ENCODE measurements at places on chromosomes 13 and 19.

DNA sequence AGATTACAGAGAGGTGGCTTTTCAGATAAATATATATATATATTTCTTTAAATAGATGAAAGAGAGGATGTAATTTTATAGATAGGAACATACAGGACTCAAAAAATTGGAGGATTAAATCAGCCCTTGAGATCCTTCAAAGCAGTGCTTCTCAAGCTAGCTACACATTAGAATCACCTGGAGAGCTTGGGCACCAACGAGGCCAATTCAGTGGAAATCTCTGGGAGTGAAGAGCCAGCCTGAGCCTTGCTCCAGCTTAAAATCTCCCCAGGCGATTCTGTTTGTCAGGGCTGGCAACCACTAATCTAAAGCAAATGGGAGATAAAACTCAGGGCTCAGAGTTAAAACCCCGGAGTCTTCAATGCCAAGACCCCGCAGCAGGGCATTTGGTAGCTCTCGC, 15.0 kb upstream of the CLN5 start:
- no peak for DNase-seq

DNA sequence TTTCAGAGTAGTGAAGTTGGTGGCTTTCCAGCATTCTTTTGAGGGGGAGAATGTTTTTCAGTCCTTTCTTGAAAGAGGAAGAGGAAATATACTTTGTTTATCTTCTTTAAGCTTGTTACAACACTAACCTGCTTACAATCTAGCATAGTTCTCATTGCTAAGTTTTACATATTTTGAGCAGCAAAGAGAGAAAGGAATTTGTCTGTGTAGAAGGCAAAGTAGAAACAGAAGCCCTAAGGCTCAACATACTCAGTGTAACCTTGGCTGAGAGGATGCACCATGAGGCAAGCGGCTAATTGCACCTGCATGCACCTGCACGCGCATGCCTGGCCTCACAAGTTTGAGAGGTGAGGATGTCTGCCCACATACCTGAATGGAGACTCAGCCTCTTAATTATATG, 2.2 kb downstream of the FRY start:
- no peak for DNase-seq

DNA sequence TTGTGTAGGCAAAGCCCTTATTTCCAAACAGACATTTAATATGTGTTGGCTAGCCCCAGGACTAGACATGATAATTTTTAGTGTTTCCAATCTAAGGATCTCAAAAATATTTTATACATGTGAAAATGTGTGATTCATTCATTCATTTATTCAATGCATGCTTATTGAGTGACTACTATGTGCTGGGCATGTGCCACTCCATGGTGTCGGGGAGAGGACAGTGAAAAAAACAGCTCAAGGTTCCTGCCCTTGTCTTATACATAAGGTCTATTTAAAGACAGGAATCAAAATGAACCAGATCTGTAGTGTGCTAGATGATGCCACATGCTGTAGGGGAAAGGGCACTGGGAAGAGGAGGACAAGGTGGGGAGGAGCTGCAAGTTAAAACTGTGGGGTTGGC, 36.5 kb downstream of the GJA3 start:
- no peak for DNase-seq

GRCh38 chr13:73521290-73521624, 462.5 kb downstream of the KLF5 start:
- DNase-seq = no peak

GRCh38 chr19:21233691-21234090, 91.9 kb downstream of the ZNF431 start:
- no peak for DNase-seq

DNA sequence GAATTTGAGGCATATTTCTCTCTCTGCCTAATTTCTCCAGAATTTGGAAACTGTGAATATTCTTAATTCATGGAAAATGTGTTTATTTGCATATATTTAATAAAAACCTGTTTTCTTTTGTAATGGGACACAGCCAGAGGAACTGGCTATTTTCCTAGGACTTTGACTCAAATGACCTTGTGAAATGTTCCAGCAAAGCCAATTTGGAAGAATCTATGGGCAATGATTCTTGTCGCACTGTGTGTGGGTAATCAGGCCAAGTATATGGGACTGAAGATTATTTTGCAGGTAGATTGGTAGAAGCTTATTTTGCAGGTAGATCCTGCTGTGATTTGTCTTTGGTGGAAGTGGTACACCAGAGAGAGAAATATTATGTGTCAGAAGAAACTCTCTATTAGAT, 38.8 kb downstream of the SUCLA2 start:
- no peak for DNase-seq

DNA sequence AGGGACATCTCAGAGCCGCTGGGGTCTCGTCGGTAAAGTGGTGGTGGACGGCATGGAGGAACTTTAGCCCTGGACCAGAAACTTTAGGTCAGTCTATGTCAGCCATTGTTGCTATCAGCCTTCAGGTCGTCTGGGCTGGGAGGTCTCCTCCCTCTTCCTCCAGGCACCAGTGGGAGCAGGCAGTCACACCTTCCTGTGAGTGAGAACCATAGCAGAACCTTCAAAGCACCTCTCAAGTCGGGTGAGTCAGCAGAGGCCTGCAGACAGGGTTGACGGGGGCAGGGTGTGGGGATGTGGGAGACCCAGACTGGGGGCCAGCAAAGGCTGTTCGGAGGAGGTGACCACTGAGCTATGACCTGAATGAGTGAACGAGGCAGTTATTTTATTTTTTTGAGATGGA, 15.4 kb upstream of the SBNO2 start:
- no peak for DNase-seq

- no peak for DNase-seq
Observed at GRCh38 chr13:106513025-106513983, 22.2 kb downstream of the EFNB2 start.

DNA sequence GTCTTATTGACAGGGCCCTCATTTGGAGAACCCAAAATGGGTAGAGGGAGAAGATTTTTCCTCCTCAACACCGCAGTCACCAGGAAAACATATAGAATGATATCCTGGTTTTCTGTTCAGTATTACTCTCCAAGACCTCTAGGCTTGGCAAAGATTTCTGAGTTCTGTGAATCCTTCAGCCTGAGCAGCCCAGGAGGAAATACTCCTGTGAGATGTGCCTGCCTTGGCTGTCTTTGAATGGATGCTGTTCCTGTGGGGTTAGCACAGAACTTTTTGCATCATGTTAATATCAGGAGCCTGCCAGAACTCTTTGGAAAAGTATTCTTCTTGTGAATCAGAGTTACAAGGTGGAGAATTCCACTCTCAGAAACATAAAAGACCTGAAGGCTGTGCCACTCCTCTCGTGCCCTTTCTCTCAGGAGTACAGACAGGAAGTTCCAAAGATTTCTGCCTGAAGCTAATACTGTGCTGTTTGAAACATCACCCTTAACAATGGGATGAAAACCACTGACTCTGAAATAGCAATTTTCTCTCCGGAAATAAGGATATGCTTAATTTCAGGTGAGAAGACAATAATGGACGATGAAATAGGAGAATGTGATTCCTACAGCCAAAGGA, 520.1 kb upstream of the NBEA start:
- DNase-seq = no peak

- no peak for DNase-seq
Observed at GRCh38 chr13:23643338-23644125, 73.3 kb downstream of the TNFRSF19 start.

DNA sequence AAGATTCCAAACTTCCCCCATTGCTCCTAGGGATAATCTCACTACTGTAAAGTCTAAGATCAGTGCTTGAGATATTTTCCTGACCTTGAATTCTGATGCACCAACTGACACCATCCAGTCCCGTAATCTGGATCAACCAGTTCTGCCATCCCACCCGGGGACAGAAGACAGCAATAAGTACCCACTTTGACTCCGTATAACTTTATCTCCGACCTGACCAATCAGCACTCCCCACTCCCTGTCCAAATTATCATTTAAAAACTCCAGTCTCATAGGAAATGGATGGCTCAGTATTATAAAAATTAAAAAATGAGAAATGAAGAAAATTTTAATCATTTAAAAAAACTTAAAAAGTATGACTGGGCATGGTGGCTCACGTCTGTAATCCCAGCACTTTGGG, 61.4 kb upstream of the ABCC4 start:
- no peak for DNase-seq

DNA sequence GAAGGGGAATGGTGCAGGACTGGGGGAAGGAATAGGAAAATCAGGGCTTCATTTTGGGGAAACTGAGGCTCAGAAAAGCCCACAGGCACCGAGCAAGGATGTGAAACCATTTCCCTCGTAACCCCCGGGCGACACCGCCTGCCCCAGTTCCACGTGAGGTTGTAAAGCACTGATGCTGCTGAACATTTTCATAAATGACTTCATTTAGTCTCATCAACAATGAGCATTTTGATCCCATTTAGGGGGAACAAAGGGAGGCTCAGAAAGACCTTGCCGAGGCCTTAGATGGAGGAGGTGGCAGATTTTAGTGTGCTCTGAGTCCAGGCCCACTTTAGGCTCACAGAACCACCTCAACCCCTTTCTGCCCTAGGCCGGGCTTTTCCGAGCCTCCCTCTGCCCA, 20.5 kb upstream of the FBXO27 start:
- no peak for DNase-seq

- DNase-seq = no peak
Observed at GRCh38 chr13:61700620-61701019, 285.0 kb upstream of the PCDH20 start.

DNA sequence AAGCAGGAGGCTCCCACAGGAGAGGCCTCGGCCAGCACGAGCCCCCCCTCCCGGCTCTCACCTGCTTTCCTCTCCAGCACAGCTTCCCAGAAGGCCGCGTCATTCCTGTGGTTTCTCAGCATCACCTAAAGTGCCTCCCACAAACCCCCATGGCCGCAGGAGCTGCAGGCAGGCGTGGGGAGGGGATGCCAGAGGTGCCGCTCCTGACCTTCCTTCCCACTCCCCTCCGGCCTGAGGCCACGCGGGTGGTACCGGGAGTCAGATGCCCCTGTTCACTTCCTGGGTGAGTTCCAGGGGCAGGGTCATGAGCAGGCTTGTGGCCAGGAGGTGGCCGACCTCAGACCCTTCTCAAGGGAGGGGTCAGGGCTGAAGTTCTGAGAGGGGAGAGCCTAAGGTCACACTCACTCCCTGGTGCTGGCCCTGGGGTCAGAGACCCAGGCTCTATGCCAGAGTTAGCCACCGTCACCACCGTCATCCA, 14.4 kb upstream of the NPAS1 start:
- no peak for DNase-seq

GRCh38 chr13:42532561-42533335, 41.2 kb upstream of the TNFSF11 start:
- no peak for DNase-seq

GRCh38 chr13:74077375-74077774, 56.8 kb downstream of the KLF12 start:
- DNase-seq = no peak

- no peak for DNase-seq
Observed at GRCh38 chr13:42266473-42266872, 5.5 kb upstream of the AKAP11 start.

GRCh38 chr13:84296401-84296800, 414.1 kb upstream of the SLITRK1 start:
- no peak for DNase-seq

- no peak for DNase-seq
Observed at GRCh38 chr13:100334214-100334613, 245.3 kb downstream of the PCCA start.

- DNase-seq = no peak
Observed at GRCh38 chr19:56690670-56691069, 19.1 kb upstream of the ZNF835 start.

- no peak for DNase-seq
Observed at GRCh38 chr13:76696370-76696769, 189.8 kb downstream of the KCTD12 start.

GRCh38 chr19:7505682-7506384, 10.1 kb upstream of the ZNF358 start:
- DNase-seq = no peak

- no peak for DNase-seq
Observed at GRCh38 chr13:113842336-113843062, 21.4 kb downstream of the GAS6 start.

DNA sequence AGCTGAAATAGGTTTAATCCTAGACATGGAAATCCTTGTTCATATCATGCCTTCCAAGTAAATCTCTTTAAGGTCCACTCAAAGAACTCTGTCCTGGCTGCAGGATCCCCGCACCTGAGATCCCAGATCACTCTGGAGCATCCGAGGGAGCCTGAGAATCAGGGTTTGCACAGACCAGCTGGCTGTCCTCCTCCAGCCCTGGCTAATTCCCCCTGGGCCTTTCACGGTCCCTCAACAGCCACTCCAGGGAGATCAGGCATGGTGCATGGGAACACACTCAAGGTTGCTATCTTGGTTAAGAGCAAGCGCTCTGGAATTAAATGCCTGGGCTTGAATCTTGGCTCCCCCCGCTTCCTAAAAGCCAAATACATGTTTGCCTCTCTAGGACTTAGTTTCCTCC, 130.8 kb downstream of the IRS2 start:
- no peak for DNase-seq

DNA sequence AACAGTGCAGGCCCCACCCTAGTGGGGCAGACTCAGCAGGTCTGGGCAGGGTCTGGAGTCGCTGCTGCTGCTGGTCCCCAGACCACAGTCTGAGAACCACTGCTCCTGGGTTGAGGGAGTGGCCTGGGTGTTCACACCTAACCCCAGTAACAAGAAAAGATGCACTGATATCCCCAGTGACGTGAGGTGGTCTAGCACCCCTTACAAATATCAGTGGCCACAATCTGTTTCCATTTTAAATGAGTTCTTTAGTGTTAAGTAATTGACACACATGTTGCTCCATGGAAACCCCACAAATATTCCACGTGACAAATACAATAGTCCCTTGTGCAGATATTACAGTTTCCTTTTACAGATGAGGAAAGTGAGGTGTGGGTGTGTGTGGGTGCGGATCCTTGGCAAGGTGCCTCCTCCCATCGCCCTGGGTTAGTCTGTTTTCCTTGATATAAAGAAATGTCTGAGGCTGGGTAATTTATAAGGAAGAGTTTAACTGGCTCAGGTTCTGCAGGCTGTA, 96.3 kb upstream of the GPR183 start:
- DNase-seq = no peak

GRCh38 chr19:35228177-35228930, at the start of gene FAM187B:
Gene FAM187B (minus strand): TSS chr19:35228739. CDS start chr19:35228680, 59 bp downstream.
- DNase-seq = no peak

GRCh38 chr13:60001889-60002288, 161.8 kb downstream of the DIAPH3 start:
- no peak for DNase-seq

DNA sequence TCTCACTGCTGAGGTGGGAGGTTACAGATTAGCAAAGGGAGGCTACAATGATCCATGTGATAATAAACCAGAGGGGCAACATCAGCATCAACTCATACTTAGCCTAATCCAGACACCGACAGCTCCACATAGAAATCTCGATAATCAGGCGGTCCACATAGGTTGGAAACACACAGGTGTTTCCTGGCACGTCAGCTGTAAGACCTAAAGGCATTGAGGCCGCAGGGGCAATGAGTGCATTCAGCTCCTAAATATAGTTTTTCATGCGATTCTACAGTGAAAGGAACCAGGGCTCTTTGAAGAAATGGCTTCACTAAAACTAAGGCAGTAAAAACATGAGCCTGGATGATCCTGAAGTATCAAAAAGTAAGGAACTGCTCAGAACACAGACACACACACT, 19.3 kb downstream of the PLPP2 start:
- DNase-seq = no peak

- no peak for DNase-seq
Observed at GRCh38 chr13:101210774-101211173, 205.5 kb downstream of the NALCN start.

- no peak for DNase-seq
Observed at GRCh38 chr13:113420833-113421600, 32.3 kb downstream of the ADPRHL1 start.

All from stimulated activated CD4-positive, alpha-beta T cell treated with anti-CD3 and anti-CD28 coated beads, Interleukin-1b, Interleukin-23, amount 100 ng/mL, for 1 hour (primary cell).